ENCODE measurements at places on chromosomes 4 and X. TPM values are rescaled to one million over a fixed set of nuclear protein-coding genes. Genes with fewer than 3 reads are reported as not detected.
A peak's percentile ranks its signal among the peaks of the same experiment; 100 is the strongest.

- DNase-seq, result peak; percentile 67
Measured at GRCh38 chr4:177001271-177002175, 208.8 kb upstream of the VEGFC start.

FGG gene
- not detected for polyA plus RNA-seq

DNA sequence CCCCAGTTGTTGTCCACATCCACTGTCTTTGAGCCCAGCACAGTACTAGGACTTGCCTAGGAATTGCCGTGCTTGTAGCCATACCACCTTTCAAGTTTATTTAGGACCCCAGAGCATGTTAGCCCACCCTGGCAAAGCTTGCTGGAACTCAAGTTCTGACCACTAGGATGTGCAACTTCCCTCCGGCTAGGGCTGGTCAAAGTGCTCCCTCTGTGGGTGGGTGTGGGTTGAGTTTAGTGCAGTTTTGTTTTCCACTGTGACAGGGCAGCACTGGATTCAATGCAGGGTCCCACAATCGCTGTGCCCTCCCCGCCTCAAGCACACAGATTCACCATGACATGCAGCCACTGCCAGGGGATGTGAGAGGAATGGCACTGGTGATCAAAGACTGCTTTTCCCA lies 96.0 kb downstream of the RASGEF1B start:
- no peak for DNase-seq

GCNA gene
- polyA plus RNA-seq, result 0.74 TPM

- no peak for DNase-seq
Measured at GRCh38 chrX:11751261-11751660, 6.8 kb upstream of the MSL3 start.

DNA sequence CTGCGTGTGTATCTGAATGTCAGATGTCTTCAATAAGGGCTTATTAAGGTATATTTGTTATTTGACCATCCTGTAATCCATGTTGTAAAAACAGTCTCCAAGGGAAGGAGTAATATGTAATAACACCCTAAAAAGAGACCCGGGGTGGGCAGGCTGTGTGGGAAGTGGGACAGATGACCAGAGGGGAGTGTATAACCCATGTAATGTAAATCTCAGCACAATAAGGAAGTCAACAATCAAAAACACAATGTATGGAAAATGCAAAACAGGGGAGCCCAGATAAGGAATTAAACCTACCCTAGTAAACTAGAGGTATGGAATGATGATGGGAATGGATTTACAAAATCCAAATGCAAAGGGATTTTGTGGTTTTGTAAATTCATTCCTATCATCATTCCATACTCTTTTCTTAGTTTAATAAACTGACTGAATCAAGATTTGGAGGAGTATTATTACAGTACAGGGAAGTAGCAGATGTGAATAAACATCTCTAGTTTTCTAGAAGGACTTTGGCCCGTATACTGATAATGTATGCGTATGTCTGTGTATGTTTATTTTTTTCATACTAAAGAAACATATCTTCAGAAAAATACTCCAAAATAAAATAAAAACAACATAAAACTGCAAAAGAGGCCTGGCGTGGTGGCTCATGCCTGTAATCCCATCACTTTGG lies 15.7 kb upstream of the ENPEP start:
- DNase-seq, result no peak

DNA sequence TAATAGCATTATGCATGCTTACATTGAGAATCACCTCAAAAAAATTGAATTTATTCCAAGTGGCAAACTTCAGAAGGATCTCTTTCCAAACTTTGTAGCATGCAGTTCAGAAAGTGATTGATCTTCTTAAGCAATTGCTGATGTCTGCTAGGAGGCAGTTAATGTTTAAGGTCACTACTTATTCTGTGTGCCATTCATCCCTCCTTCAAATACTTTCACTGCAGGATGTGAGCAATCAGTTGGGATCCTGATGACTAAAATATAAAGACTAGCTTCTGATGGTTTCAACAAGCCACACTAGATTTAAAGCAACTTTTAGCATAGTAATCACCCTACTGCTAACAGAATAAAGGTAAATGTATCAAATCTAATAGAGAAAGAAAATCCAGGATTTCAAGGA lies 414.1 kb downstream of the ADGRL3 start:
- DNase-seq, result peak; percentile 46

DNA sequence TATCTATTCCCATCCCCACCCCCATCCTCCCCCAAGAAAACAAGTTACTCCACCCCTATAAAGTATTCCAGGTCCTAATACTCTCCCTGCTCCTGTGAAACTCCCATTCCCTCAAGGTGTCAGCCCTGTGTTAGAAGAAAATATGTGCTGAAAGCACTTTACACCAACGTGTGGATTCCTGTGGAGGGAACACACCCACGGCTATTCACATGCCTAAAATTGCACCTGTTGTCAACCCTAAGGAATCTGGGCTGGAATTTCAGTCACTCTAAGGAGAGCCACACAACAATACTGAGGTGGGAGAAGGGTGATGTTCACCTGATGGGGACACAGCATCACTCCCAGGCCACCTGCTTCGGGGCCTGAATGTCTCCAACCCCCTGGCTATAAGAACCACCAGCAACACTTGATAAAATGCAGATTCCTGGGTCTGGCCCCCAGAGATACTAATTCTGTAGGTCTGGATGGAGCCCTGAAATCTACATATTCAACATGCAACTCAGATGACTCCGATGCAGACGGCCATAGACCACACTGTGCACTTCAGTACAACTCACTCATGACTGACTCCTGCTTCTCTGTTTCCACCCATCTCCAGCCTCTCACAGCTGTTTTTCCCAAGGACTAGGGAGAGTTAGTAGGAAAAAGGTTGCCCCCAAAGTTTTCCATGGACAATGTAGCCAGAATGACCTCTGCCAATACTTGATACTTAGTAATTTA lies 15.8 kb downstream of the SCD5 start:
- DNase-seq, result peak; percentile 55

DNA sequence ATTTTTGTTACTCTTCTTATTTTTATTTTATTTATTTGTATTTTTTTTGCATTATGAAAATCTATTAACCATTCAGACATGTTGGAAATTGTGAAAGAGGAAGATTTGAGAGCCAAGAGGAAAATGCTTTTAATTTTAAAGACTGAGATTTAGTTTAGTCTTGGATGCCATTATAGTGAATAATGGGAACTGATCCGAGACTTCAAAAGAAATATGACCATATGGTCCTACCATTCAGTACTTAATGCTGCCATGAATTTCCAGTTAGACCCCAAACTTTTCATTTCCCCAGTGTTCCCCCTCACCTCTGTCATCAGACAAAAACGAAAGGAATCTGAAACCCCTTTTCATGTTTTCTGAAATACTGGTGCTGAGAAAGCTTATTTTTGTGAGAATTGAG lies 95.5 kb downstream of the TENM3 start:
- peak; percentile 45 for DNase-seq

DNA sequence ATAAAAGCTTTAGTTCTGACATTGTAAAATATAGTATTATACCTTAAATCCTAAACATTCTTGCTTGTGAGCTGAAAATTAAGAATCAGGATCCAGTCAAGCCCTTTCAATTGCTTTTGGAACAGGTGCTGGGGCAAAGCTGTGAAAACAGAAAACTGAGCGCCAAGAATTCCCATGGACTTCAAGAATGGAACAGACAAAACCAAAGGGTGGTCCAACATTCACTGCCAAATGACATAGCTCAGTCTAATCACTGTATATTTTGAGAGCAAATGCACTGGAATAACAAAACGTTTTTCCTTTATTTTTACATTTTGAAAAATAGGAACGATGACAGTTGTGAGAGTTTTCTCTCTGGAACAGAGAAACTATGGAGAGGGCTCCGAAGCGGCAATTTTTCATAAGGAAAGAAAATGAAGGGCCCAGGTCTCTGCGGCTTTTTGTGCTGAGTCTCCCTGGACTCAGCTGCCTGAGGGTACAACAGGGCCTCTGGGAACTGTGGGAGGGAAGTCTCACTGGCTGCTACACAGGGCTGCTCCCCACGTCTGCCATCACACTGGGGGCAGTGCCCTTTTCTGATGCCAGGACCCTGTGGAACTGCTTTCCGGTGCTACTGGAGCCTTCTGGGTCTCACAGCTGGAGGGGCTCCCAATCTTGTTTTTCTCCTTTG lies 56.0 kb upstream of the BMPR1B start:
- DNase-seq, result no peak

DNA sequence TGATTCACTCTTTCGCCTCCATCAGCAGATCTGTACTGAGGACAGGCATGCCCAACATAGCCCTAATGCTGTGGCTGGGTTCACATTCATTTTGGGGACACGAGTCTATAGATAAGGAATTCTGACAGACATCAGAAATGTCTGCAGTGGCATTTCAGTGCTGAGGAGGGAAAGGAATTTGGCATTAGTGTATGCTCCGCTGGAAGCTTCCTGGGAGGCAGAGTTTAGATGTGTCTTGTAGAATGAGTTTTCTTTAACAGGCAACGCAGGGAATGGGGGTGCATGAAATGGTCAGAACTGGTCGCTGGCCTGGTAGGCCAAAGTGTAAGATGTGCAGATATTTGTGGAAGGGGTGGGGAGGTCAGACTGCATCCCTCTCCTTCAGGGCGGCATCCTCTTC lies 43.5 kb upstream of the ZNF518B start:
- DNase-seq, result no peak

- DNase-seq, result no peak
Measured at GRCh38 chr4:114924311-114924710, 189.1 kb downstream of the NDST4 start.

HUWE1 gene
- 73.3 TPM for polyA plus RNA-seq

DNA sequence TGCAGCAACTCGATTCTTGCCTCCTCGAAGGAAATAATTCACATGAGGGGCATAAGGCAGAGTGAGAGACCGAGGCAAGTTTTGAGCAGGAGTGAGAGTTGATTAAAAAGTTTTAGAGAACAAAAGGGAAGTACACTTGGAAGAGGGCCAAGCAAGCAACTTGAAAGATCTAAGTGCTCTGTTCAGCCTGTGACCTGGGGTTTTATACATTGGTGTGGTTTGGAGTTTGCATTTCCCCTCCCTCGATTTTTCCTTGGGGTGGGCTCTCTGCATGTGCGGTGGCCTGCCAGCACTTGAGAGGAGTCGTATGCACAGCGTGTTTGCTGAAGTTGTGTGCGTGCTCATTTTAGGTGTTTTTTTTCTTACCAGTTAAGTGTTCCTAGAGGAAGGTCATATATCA lies 356.4 kb downstream of the KLHL4 start:
- no peak for DNase-seq

CT55 gene
- not detected for polyA plus RNA-seq

DNA sequence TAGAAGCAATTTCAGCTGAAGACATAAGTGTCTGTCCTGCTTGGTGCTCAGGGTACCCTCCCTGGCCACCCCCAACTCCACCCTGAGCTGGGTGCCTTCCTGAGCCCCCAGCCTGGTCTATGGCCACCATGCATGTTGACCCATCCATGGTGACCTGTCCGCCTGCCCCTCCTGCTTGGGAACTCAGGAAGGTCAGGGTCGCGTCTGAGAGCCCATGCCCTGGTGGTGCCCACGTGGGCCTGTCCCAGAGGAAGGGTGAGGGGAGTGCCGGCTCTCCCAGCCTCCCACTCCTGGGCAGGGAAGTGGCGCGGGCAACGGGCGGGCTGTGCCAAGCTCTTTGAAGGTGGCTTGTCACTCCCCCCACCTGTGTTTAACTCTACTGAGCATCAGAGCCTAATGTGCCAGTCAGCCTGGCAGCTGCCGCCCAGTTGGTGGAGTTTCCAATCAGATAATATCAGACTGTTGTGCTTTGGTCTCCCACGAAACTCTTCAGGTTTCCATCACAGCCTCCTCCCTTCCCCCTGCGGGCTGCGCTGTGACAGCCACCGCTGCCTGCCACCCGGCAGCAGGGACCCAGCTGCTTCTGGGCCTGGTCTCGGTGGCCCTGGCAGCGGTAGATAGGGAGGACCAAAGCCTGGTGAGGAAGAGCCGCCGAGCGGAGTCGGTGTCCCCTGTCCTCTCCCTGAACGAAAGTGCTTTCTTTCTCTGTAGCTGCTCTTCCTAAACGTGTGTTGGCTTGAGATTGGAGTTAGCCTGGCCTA lies 4.8 kb downstream of the SH3BP2 start:
- no peak for DNase-seq

DNA sequence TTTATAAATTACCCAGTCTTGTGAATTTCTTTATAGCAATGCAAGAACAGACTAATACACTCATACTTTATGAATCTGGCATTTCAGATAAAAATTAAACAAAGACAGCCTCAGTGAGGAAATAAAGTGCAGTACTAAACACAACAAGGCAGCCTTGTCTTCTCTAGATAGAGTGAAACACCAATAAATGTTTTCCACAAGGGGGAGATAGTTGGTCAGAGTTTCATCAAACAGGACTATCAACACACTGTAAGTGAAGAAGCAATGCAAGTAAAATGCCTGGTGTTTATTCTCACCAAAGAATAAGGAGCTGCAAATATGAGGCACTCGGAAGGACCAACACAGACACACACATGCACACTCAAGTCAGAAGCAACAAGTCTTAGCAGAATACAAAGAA lies 62.8 kb downstream of the FAM9B start:
- DNase-seq, result peak; percentile 49

DNA sequence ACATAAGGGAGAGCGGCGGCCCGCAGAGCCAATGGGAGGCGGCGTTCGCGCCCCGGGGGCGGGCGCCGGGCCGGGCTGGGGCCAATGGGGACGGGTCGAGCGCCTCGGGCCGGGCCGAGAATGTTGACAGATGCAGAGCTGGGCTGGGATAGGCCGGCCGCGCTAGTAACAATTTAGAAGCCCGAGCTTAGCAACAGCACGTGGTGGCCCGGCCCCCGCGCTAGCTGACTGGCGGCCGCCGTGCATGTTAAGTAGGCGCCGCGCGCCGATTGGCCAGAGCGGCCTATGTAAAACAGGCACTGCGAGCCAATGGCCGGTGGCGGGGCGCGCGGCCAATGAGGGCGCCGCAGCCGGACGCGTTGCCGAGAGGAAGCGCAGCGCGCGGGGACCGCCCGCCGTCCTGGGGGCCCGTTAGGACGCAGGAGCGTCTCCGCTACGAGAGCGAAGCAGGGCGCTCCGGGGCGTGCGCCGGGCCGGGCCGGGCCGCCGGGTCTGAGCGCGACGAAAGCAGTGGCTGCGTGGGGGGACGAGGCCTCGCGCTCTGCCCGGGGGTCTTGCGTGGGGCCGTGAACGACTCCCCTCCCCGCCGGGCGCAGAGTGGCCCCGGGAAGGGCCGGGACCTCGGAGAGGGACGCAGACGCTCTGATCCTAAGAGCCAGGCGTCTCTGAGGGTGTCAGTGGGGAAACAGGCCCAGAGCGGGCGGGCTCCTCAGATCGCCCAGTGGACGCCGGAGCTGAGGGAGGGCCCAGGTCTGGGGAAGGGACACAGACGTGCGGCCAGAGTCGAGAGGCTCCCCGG lies 435 bp upstream of the MXD4 start:
- DNase-seq, result peak; percentile 100

FGF2 gene
- 35.2 TPM for polyA plus RNA-seq

CRMP1 gene
- 0.02 TPM for polyA plus RNA-seq

GRCh38 chr4:86938771-86939520 lies 4.1 kb downstream of the AFF1 start:
- no peak for DNase-seq

DNA sequence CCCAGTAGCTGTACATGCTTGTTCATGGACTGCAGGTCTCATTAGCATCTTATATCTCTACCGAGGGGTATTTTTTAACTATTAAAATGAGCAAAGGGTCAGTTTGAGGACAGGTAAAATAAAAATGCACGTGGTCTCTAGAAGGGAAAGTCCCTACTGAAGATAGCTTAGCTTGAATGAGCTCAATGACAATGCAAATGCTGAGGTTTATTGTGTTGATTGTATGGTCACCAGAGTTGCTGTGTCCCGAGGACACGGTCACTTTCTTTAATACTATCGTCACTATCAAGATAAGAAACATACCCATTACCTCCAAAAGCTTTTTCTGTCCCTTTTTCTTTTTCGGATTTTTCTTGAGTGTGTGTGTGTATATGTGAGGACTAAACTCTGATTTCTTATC lies 250.5 kb upstream of the PRKX start:
- no peak for DNase-seq
